ENCODE measurements at places on chromosomes 3 and 15. TPM values are rescaled to one million over a fixed set of nuclear protein-coding genes. Genes with fewer than 3 reads are reported as not detected.
A peak's percentile ranks its signal among the peaks of the same experiment; 100 is the strongest.

Gene PRR20G
- not detected for total RNA-seq

DNA sequence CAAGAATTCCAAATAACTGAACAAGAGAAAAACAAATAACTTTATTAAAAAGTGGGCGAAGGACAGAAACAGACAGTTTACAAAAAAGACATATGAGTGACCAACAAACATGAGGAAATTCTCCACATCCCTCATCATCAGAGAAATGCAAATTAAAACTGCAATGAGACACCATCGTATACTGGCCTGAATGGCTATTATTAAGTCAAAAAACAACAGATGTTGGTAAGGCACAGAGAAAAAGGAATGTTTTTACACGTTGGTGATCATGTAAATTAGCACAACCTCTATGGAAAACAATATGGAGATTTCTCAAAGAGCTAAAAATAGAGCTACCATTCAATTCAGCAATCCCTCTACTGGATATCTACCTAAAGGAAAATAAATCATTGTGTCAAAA, 1260.4 kb upstream of the ALCAM start:
- DNase-seq, result no peak

Gene ZMYND10
- total RNA-seq, result 1.7 TPM

- no peak for DNase-seq
Measured at GRCh38 chr15:64143276-64143675, 8.3 kb upstream of the SNX22 start.

- no peak for DNase-seq
Measured at GRCh38 chr3:83218383-83219200, 1457.1 kb upstream of the GBE1 start.

Gene CLDN16
- 12.0 TPM for total RNA-seq

- DNase-seq, result no peak
Measured at GRCh38 chr3:160097478-160097877, 108.8 kb downstream of the IL12A start.

- DNase-seq, result no peak
Measured at GRCh38 chr15:35986191-35986721, 440.3 kb upstream of the DPH6 start.

- DNase-seq, result no peak
Measured at GRCh38 chr15:66072616-66073361, 180.8 kb downstream of the MEGF11 start.

- peak; percentile 51 for DNase-seq
Measured at GRCh38 chr3:29385046-29385830, 104.4 kb downstream of the RBMS3 start.

GRCh38 chr3:129795186-129796010, 98.1 kb downstream of the TMCC1 start:
- DNase-seq, result peak; percentile 84

Gene SERPINI2
- not detected for total RNA-seq

DNA sequence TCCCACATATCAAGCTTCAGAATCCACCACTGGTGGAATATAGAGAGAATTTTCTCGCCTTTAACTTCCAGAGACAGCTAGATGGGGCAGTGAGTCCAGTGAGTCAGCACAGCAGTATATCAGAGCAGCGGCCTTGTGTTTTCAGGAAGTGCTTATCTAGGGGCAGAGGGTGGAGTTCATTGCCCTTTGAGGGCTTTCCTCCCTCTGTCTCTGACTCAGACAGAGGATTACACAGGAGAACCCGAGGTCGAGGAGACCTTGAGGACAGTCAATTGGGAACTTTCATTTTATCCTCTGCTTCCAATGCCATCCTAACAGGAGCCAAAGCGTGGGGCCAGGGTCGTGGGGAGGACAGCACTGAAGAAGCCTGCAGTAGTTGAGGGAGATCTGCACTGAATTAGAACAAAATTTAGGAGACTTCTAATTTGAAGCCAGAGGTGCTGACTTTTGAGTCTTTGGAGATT, 109.6 kb upstream of the UMPS start:
- no peak for DNase-seq

DNA sequence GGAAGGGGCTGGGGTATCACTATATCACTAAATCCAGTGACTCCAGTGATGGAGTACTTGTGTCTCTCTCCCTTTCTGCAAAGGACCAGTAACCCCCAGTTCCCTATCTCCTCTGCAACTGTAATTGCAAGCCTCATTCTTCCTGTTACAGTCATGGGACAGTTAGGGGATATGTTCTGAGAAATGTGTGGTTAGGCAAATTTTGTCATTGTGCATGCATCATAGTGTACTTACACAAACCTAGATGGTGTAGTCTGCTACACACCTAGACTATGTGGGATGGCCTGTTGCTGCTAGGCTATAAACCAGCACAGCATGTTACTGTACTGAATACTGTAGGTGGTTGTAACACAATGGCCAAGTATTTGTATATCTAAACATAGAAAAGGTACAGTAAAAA, 2.2 kb downstream of the VPS8 start:
- no peak for DNase-seq

DNA sequence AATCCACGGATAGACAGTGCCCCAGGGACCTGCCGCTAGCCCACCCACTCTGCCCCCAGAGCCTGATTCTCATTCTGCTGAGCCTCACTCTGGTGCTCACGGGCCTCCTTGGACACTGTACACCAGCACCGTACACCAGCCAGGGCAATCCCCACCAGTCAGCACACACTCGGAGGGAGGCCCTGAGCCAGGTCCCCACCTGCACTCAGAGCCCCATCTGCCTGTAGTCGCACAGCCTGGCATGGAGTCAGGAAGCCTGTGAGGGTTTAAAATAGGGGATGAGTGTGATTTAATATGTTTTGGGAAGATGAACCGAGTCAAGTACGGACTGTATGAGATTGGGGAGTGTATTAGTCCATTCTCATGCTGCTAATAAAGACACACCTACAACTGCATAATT, 223.0 kb downstream of the SLCO3A1 start:
- no peak for DNase-seq

Gene PRICKLE2
- 10.8 TPM for total RNA-seq

Gene TRPM1
- 1.2 TPM for total RNA-seq

DNA sequence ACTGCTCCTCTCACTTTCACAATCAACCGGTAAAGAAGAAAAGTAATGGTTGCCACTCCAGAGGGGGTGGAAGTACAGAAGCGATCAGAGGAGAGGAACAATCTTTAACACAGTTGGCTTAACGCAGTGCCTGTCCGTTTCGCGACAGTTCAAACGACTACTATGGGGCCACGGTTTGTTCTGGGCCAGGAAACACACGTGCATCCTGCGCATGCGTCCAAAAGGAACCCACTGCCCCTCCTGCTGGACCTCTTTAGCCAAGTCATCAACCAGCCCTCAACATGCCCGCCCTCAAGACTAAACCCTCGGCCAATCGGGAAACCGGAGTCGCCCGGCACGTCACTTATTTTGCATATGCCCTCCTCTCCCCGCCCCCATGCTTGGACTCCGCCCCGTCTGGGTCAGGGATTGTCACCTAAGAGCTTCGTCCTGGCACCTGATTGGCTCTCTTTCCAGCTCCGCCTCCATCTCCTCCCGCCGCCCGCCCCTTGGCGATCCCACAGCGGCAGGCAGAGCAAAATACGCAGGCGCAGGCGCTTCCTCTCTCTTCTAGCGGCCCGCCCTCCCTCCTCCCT, 345 bp upstream of the CDV3 start:
- peak; percentile 99 for DNase-seq
